Activated T-helper 2 cell treated with anti-CD3 and anti-CD28 coated beads, Interferon-gamma antibody, Interleukin-2, Interleukin-4, amounts not matched to agents 10 μg/mL and 5 μg/mL and 100 μg/mL, durations not matched to agents 14 hours and 24 hours and 36 hours (primary cell): ENCODE measurements at places on chromosomes 1 and 21.

DNA sequence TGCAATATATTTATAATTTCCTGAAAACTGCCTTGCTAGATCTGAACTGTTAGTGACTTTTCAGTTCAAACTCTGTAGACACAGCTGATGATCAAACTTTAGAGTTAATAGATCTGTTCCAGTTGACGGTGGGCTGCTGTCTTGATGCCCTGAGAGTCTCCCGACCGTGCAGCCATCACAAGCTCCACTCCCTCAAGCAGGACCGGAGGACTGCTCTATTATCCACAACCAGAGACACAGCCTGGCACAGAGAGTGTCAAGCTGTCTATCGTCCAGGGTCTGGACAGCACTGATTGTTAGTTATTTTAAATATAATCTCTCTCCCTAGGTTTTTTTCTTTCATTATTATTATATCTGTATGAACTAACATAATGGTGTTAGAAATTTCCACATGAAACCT is 8.0 kb downstream of the CHODL start:
- H3K27ac ChIP-seq, result no peak overlapping the region
- no peaks in the 10 kb centered on the region for H3K27me3 ChIP-seq
- no peaks in the 10 kb centered on the region for H3K4me1 ChIP-seq
- no peak for DNase-seq

GRCh38 chr1:6801966-6802365 is 16.7 kb downstream of the CAMTA1 start:
- no peak for DNase-seq
- H3K36me3 ChIP-seq, result peaks cover 3% of the 10 kb centered on the region
- H3K27ac ChIP-seq, result no peak overlapping the region

GRCh38 chr1:224644553-224645154 is 28.5 kb downstream of the CNIH3 start:
- peaks cover 2% of the 10 kb centered on the region for H3K4me1 ChIP-seq
- H3K27me3 ChIP-seq, result peaks cover 13% of the 10 kb centered on the region
- H3K36me3 ChIP-seq, result no peaks in the 10 kb centered on the region
- H3K27ac ChIP-seq, result no peak overlapping the region

- no peak for DNase-seq
- H3K4me3 ChIP-seq, result no peak overlapping the region
- no peaks in the 10 kb centered on the region for H3K27me3 ChIP-seq
- no peak overlapping the region for H3K27ac ChIP-seq
- H3K36me3 ChIP-seq, result no peaks in the 10 kb centered on the region
Observed at GRCh38 chr1:83024251-83024767, 974.6 kb downstream of the TTLL7 start.

DNA sequence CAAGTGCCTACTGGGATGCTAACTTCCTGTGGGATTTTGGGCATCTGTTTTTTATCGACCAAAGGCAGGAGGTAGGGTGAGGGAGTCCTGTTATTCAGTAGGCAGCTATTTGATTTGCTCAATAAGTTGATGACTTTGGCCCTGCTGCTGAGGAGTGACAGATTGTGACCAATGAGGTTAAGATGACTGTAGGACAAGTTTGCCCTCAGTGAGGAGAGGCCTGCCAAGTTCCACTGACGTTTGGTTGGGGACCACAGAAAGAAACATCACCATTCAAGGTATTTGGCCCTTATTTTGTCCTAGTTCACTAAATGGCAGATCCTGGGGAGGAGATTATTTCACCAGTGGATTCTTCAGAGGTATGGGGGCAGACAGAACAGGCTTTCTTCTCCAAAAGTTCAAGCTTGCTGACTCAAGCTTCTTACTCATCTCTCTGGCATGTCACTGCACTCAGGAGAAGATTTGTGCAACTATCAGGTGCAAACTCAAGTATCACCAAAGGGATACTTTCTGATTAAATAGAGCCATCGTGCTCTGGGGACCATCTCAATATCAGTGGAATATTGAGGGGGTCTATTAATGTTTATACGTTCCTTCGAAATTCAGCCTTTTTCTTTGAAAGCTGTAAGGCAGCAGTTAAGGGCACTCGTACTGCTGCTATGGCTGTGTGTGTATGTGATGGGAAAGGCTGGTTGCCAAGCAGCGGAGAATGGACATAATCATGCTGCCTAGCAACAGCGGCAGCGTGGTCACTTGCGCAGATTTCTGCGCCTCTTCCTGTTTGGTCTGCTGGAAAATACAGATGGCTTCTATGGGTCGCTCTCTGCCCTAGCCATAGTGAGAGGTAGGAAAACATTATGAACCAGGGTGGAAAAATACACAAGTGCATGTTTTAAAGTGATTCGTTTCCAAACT is 78.7 kb downstream of the PBX1 start:
- no peak overlapping the region for H3K27ac ChIP-seq
- no peak for DNase-seq
- no peak overlapping the region for H3K4me3 ChIP-seq

DNA sequence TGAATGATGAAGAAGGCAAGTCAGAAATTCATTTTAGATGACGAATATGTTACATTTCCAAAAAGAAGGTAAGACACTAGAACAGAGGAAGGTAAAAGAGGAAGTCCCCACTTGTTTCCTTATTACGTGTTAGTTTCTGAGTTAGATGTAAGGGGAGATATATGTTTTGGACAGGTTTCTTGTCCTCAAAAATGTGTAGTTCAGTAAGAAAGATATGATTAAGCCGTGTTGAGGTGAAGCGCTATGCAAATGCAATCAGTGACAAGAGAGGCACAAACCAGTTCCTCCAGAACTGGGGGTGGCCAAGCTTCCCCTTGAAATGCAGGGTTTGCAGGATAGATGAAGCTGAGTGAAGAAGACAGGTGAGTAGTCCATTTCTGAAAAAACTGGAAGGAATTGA is 293.3 kb upstream of the RUNX1 start:
- peak overlapping the region; percentile 98 for H3K27ac ChIP-seq
- H3K4me3 ChIP-seq, result peak overlapping the region; percentile 69
- peaks cover 21% of the 10 kb centered on the region for H3K36me3 ChIP-seq
- H3K27me3 ChIP-seq, result no peaks in the 10 kb centered on the region
- no peak for DNase-seq

DNA sequence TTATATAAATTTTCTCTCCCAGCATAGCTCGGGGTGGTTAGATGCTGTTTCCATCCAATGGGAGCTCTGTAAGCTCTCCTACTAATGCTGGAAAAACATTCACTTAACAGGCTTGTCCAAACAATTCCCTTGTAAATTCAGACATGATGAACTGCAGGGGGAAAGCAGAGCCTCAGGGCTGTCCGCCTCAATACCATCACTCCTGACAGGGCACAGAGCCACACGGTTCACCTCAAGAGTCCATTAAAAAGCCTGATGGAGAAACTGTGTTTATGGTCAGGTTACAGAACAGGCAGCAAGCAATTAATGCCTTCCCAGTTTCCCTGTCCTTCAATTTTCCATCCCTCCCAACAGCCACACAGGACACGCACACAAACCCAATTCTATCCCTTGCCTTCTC is 171.0 kb downstream of the BRINP2 start:
- H3K27me3 ChIP-seq, result no peaks in the 10 kb centered on the region
- DNase-seq, result no peak
- no peak overlapping the region for H3K4me3 ChIP-seq
- H3K36me3 ChIP-seq, result no peaks in the 10 kb centered on the region
- H3K27ac ChIP-seq, result no peak overlapping the region

DNA sequence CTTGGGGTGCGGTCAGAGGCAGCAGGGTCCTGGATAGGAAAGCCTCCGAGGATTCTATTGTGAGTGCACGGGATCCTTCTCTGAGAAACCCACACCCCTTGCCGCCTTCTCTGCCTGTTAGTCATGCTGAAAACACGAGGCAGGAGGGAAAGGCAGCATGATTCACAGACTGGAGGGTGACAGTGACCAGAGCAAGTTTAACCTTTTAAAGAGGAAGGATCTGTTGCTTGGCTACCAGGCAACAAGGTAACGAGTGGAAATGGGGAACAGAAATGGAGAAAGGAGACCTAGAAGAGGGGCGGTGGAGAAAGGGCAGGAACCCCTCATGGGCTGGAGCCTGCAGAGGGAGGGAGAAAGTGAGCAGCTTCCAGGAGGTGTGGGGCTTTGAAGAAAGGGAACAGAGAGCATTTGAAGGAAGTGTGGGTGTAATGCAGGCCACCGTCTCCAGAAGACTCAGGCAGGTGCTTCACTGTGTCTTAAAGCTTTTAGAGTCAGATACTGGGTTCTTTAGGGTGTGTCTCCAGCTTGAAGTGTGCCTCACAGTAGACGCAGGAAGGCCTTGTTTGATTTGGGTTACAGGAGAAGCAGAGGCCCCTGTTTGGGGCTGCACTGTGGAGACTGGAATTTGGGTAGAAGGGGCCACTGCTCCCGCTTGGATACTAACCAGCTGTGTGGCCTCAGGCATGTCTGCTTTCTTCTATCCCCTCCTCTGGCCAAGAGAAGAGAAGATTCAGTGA is 19.1 kb downstream of the OPTC start:
- peak overlapping the region; percentile 6 for H3K4me3 ChIP-seq
- H3K27me3 ChIP-seq, result no peaks in the 10 kb centered on the region
- peaks cover 24% of the 10 kb centered on the region for H3K4me1 ChIP-seq

GRCh38 chr1:212030936-212031528 is 4.3 kb downstream of the INTS7 start:
- no peaks in the 10 kb centered on the region for H3K27me3 ChIP-seq
- DNase-seq, result no peak
- no peak overlapping the region for H3K4me3 ChIP-seq
- H3K36me3 ChIP-seq, result peaks cover 60% of the 10 kb centered on the region
- H3K27ac ChIP-seq, result no peak overlapping the region
- peaks cover 46% of the 10 kb centered on the region for H3K4me1 ChIP-seq

- no peak for DNase-seq
- peaks cover 53% of the 10 kb centered on the region for H3K4me1 ChIP-seq
- no peak overlapping the region for H3K4me3 ChIP-seq
Observed at GRCh38 chr1:12052008-12052573, 11.0 kb upstream of the TNFRSF8 start.

GRCh38 chr1:78035121-78035520 is 10.6 kb upstream of the GIPC2 start:
- no peak overlapping the region for H3K27ac ChIP-seq
- no peaks in the 10 kb centered on the region for H3K4me1 ChIP-seq
- H3K27me3 ChIP-seq, result peaks cover 16% of the 10 kb centered on the region
- H3K36me3 ChIP-seq, result no peaks in the 10 kb centered on the region
- H3K4me3 ChIP-seq, result no peak overlapping the region
- DNase-seq, result no peak

DNA sequence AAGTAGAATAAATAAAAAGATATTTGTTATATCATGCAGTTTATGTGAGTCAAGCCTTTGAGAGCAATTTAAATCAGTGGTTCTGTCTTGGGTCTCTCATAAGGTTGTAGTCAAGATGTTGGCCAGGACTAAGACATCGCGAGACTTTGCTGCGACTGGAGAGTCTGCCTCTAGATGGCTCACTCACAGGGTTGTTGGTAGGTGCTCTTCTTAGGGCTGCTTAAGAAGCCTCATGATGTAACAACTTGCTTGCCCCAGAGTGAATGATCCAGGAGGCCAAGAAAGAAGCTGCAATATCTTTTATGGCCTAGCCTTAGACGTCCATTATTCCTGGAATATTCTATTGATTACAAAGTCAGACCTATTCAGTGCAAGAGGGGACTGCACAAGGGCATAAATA is 73.1 kb upstream of the CACHD1 start:
- peaks cover 7% of the 10 kb centered on the region for H3K27me3 ChIP-seq
- no peak overlapping the region for H3K27ac ChIP-seq
- H3K36me3 ChIP-seq, result no peaks in the 10 kb centered on the region
- H3K4me1 ChIP-seq, result no peaks in the 10 kb centered on the region
- DNase-seq, result no peak

GRCh38 chr21:33433425-33434114 is 30.4 kb downstream of the IFNGR2 start:
- peaks cover 70% of the 10 kb centered on the region for H3K36me3 ChIP-seq
- H3K4me3 ChIP-seq, result peak overlapping the region; percentile 15
- H3K27me3 ChIP-seq, result no peaks in the 10 kb centered on the region
- H3K27ac ChIP-seq, result peak overlapping the region; percentile 44
- H3K4me1 ChIP-seq, result peaks cover 29% of the 10 kb centered on the region

DNA sequence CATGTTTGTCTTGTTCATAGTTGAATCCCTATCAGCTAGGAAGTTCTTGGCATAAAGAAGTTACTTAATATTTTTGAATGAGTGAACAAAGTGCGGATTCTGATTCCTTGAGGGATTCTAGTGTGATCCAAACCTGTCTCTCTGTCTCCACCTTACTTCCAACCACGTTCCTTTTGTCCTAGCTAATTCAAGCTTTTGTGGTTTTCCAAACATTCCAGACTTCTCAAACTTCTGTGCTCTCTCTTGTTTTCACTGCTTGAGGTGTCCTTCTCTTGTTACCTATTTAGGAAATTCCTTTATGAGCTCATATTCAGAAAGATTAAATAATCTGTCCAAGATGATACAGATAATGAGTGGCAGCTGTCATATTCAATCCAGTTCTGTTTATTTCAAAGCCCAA is 353.2 kb downstream of the PTBP2 start:
- no peak overlapping the region for H3K4me3 ChIP-seq
- H3K27me3 ChIP-seq, result no peaks in the 10 kb centered on the region
- no peaks in the 10 kb centered on the region for H3K36me3 ChIP-seq
- no peaks in the 10 kb centered on the region for H3K4me1 ChIP-seq
- no peak overlapping the region for H3K27ac ChIP-seq
- no peak for DNase-seq

GRCh38 chr1:59446257-59446901 is 149.5 kb downstream of the FGGY start:
- H3K27me3 ChIP-seq, result no peaks in the 10 kb centered on the region
- no peak overlapping the region for H3K27ac ChIP-seq
- peaks cover 3% of the 10 kb centered on the region for H3K36me3 ChIP-seq
- H3K4me3 ChIP-seq, result no peak overlapping the region

- peaks cover 8% of the 10 kb centered on the region for H3K27me3 ChIP-seq
- H3K4me3 ChIP-seq, result no peak overlapping the region
- no peaks in the 10 kb centered on the region for H3K36me3 ChIP-seq
Observed at GRCh38 chr1:115041654-115042053, 12.0 kb downstream of the TSHB start.

GRCh38 chr1:21174654-21175323 is 1.9 kb downstream of the EIF4G3 start:
- H3K4me1 ChIP-seq, result peaks cover 25% of the 10 kb centered on the region
- peak overlapping the region; percentile 86 for H3K4me3 ChIP-seq
- no peaks in the 10 kb centered on the region for H3K27me3 ChIP-seq
- H3K27ac ChIP-seq, result peak overlapping the region; percentile 82
- peaks cover 40% of the 10 kb centered on the region for H3K36me3 ChIP-seq
- DNase-seq, result no peak

GRCh38 chr21:46456750-46457149 is 1.9 kb upstream of the DIP2A start:
- H3K27me3 ChIP-seq, result no peaks in the 10 kb centered on the region
- H3K27ac ChIP-seq, result peak overlapping the region; percentile 17
- peaks cover 30% of the 10 kb centered on the region for H3K4me1 ChIP-seq
